Amniotic epithelial cell (primary cell): ENCODE measurements at places on chromosomes 2 and 18.
A peak's percentile ranks its signal among the peaks of the same experiment; 100 is the strongest.

- peak; percentile 25 for DNase-seq
Observed at GRCh38 chr18:48100651-48101165, 170.2 kb upstream of the SMAD2 start.

DNA sequence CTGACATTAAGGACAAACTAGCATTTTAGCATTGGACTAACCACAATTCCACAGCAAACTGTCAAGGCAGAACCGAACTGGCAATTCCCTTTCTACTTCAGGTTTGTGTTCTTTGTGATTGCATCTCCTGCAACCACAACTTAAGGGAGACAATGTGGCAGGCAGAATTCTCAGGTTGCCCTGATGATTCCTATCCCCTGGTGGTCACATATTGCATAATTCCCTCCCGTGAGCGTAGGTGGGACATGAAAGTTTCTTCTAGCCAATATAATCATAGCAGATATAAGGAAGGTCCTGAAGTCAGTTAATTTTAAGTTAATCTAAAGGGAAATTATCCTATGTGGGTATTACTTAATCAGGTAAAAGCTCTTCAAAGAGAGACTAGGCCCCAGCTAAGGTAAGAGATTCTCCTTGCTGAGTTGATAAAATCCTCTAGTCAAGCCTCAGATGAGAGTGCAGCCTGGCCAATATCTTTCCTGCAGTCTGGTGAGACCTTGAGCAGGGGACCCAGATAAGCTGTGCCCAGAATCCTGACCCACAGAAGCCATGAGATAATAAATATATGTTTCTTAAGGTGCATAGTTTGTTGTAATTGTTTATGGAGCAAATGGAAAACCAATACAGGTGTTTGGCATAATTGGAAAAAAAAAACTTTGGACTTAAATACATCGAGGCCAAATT is 45.9 kb upstream of the TNP1 start:
- no peak for DNase-seq

GRCh38 chr2:71250935-71251334 is 24.0 kb upstream of the PAIP2B start:
- DNase-seq: no peak

DNA sequence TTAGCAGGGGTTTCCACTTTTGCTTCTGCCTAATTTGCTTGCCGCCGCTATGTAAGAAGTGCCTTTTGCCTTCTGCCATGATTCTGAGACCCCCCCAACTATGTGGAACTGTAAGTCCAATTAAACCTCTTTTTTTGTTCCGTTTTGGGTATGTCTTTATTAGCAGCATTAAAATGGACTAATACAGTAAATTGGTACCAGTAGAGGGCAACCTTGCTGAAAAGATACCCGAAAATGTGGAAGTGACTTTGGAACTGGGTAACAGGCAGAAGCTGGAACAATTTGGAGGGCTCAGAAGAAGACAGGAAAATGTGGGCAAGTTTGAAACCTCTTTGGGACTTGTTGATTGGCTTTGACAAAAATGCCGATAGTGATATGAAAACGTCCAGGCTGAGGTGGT is 216.1 kb upstream of the FSIP2 start:
- no peak for DNase-seq

GRCh38 chr2:61470122-61470951 is 550 bp downstream of the USP34 start:
- DNase-seq: no peak

GRCh38 chr2:105570757-105571156 is 171.9 kb upstream of the FHL2 start:
- DNase-seq: no peak

GRCh38 chr18:2883076-2883735 is 36.4 kb downstream of the EMILIN2 start:
- DNase-seq: no peak

DNA sequence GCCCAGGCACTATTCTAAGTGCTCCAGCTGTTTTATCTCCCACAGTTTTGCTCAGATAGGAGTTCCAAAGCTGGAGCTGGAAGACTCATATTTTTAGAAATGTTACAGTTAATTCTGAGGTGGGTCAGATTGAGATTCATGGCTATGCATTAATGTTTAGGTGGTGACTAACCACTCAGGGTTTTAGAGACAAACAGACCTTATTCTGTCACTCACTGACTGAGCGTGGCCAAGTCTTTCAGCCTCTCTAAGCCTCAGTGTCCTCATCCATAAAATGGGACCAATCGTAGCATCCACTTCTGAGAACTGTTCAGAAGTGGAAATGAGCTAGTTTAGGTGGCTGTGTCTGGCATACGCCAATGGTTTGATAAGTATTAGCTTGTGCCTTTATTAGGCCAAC is 4.3 kb upstream of the CASP8 start:
- DNase-seq: peak; percentile 65

DNA sequence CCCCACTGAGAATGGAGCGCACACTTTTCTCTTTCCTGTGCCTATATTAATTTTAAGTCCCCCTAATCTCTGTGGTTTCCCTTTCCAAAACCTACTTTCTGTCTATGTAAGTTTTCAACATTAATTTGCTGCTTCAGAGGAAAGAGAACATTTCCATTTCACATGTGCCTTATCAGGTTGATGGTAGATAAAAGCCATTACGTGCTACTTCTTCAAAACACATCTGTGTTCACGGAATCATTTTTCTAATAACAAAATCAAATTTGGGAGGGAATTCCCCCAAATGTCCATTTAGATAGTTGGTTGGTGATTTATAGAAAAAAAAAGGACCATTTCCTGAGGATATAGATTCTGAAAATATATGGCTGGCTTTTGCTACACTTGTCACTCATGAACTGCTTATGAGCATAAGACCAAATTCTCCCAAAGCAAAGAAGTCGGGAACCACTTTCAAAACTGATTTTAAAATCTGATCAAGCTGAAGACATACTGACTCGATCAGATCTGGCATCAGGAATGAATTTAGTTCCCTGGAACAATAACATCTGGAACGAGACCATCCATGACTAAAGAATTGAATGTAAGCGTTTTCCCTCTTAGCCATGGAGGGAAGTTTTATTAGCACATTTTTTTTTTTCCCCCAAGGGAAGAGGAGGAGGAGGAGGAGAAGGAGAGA is 8.2 kb downstream of the PTGR3 start:
- DNase-seq: no peak

DNA sequence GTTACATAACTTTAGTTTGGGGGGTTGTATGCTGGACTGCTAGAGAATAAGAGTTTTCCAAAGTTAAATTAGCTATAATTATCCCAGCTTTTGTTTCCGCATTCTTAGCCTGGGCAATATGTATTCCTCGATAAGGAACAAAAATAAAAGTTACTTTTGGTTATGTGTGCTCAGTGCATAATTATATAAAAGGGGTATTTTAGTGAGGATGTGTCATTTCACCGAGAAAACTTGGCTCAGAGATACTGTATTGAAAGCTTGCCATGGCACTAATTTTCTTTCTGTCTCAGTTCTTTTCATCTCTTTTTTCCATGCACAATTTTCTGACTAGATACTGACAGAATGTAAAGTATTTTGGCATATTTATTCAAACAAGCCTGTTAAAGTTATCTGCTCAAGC is 28.2 kb downstream of the ARHGAP15 start:
- DNase-seq: no peak

GRCh38 chr2:69918401-69918800 is 3.5 kb downstream of the MXD1 start:
- DNase-seq: no peak

GRCh38 chr18:35770376-35771014 is 189.0 kb downstream of the GALNT1 start:
- no peak for DNase-seq

- DNase-seq: no peak
Observed at GRCh38 chr2:98892871-98893270, 43.2 kb downstream of the CRACDL start.

GRCh38 chr2:230413479-230413878 is 2.5 kb upstream of the SP100 start:
- DNase-seq: no peak

- DNase-seq: no peak
Observed at GRCh38 chr18:6044773-6045172, 149.5 kb upstream of the TMEM200C start.

- no peak for DNase-seq
Observed at GRCh38 chr2:14722904-14723570, 90.5 kb downstream of the LRATD1 start.

DNA sequence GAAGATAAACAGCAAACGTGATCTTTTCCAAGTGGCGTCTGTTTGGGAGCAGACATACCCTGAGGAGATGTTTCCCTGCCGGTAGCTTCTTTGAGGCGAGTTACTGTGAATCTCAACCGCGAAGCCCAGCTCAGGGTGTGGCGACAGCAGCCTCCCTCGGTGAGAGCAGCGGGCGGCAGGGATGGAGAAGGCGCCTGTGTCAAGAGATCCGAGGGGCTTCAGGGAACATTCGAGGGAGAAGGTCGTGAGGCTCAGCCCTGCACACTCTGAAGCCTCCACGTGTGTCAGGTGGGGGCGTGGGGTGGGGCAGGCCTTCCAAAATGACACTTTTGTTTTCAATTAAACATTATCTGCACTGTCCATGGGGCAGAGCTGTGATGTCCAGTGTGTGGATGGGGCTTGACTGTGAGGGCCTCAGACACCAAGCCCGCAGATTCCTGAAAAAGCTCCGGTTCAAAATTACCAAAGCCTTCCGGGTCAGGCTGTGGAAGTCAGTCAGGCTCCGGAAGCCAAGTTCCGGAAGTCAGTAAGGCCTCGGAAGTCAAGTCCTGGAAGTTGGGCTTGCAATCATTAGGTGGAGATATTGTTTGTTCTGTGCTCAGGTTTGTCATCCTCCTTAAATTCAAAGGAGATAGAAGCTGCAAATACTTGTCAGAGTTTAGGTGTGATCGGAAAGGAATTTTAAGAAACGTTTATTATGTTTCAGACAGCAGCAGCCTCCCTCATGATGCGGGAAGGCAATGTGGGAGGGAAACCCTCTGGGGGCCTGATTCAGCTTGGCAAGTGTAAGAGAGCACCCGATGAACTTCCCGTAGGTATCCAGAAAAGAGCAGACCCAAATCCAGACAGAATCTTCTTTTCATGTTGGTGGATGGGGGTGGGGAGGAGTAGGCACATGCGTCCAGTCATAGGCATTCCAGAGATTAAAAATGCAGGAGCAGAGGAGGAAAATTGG is 20.7 kb downstream of the SMIM21 start:
- peak; percentile 17 for DNase-seq

GRCh38 chr2:193518041-193518817 is 1323.5 kb upstream of the TMEFF2 start:
- peak; percentile 0 for DNase-seq

DNA sequence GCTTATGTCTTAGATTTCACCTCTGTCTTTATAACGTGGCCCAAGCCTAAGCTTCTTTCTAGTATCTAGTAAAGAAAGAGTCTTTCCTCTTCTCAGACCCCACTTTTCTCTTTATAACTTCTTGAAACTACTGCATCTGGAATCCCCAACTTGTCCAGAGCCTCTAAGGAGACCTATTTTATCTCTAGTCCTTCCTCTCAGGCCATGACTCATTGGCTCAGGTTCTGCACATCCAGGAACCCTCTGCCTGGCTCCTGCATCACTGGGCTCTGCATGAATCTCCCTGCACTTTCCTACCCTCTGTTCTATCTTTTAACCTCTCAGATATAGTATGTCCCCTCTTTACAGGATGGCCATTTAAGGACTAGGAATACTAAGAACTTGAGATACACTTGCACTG is 124.7 kb downstream of the DNAH6 start:
- no peak for DNase-seq
